NCI-H2171 treated with DMSO at 0.1 percent for 48 hours (cell line): ENCODE measurements at places on chromosomes 2 and 18.

- peak; percentile 86 for DNase-seq
Observed at GRCh38 chr18:23225503-23225902, 90.2 kb downstream of the CABLES1 start.

GRCh38 chr2:99461828-99462483 is 27.9 kb downstream of the REV1 start:
- no peak for DNase-seq

GRCh38 chr2:70937866-70938585 is 2.3 kb downstream of the ATP6V1B1 start:
- DNase-seq = no peak

- DNase-seq = no peak
Observed at GRCh38 chr18:13178976-13179375, 39.6 kb upstream of the LDLRAD4 start.

DNA sequence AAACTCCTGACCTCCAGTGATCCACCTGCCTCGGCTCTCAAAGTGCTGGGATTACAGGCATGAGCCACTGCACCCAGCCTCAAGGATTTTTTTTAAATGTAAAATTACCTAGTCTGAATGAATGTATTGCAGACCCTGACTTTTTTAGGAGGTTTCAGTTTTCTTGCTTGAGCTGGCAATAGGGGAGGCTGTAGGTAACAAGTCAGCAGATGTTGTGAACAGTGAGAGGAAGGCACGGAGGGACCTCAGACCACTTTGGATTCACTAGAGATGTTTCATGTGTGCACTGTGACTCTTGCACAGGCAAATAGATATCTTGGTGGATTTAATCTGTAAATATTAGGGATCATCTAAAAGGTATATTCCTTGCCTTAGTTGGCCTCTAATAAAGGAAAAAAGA is 6.4 kb downstream of the NDUFV2 start:
- no peak for DNase-seq

GRCh38 chr2:182167882-182168281 is 182.2 kb downstream of the PPP1R1C start:
- DNase-seq = no peak

DNA sequence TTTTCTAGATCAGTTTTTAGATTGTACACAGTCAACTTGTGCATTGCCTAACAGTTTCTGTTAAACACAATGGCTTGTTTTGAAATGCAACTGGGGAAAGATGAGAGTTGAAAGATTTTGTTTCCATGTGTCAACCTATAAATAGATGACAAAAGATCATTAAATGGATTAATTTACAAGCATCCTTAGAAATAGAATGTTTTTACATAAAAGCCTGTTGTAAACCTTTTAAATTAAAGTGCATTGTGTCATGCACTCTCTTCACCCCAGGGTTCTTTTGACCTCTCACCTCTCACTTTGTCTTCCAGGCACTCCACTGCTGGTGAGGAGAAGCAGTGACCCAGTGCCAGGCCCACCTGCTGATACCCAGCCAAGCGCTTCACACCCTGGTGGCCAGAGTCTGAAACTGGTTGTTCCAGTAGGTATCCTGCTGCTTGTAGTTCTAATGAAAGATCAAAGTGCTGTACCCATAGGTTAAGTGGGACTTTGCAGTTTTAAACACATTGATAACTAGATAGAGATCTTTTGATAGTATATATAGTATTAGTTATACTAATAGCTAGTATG is 502.1 kb downstream of the PARD3B start:
- DNase-seq = no peak

GRCh38 chr2:60976875-60977561 is 40.5 kb upstream of the PEX13 start:
- no peak for DNase-seq

DNA sequence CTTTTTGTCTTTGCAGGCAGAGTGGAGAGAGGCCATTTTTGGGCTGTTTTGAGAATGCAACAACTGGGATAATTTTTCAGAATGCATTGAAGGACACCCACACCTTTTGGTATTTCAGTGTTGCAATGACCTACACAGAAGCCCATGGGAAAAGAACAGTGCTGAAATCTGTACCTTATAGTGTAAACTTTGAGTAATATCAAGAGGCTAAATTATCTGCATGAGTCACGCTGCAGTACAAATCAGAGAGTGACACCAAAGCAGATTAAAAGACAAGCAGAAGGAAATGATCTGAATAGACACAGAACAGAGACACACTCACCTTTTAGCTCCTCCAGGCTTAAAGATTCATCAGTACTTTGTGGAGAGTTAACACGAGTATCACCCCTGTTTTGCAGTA is 265.3 kb downstream of the PAX3 start:
- DNase-seq = no peak

DNA sequence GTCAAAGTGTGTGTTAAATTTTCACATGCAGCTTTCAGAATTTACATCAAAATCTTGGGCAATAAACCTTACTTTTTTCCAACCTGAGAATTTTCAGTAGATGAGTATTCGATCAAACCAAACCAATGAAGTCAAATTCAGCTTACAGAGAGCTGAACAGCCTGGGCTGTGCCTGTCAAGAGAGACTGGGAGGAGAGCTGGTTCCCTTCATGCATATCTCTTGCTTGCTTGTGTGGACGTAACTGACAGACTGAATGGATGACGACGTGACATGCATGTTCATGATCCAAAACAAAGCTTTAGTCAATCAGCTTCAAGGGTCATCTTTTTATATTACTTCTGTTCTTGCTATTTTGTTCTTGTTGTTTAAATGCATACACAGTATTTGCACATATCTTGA is 145.2 kb downstream of the GALNT3 start:
- no peak for DNase-seq

DNA sequence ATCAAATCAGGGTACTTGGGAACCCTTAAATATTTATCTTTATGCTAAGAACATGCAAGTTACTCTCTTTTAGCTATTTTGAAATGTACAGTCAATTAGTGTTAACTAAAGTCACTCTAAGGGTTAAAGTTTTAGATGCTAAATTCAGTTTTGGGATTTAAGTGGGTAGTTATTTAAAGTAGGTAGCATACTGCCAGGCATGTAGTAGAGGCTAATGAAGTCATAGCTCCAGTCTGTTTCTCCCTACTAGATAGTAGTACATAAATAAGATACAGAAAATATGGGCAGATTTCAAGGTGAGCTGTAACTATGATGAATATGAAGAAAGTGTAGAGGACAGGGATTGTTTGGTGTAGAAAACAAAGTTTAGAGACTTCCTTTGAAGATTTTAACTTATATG is 7.5 kb downstream of the RAB3GAP1 start:
- DNase-seq = no peak

GRCh38 chr18:74528913-74529312 is 5.4 kb upstream of the CNDP1 start:
- DNase-seq = no peak

DNA sequence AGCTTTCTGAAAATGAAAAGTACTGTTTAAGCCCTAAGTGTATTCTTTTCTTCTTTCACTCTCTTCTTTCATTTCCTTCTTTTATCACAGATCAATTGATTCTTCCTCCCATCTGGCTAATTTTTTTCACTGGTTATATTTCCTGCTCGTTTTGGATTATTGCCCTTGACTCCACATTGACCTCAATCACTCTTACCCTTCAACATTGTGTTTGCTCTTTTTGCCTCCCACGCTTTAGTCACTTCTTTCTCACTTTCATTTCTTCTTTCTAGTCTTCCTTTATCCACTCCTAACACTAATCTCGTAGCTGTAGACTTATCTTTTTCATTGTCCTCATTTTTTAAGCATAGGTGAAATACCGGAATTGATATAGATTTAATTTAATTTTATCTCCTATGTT is 320.3 kb upstream of the VRK2 start:
- no peak for DNase-seq

- no peak for DNase-seq
Observed at GRCh38 chr2:6730649-6731532, 134.8 kb downstream of the CMPK2 start.

- DNase-seq = no peak
Observed at GRCh38 chr18:5339202-5339834, 43.8 kb upstream of the ZBTB14 start.
